ENCODE measurements at places on chromosomes 3 and 15.

GRCh38 chr3:79041621-79042020 lies 726.2 kb downstream of the ROBO1 start:
- DNase-seq = no peak

DNA sequence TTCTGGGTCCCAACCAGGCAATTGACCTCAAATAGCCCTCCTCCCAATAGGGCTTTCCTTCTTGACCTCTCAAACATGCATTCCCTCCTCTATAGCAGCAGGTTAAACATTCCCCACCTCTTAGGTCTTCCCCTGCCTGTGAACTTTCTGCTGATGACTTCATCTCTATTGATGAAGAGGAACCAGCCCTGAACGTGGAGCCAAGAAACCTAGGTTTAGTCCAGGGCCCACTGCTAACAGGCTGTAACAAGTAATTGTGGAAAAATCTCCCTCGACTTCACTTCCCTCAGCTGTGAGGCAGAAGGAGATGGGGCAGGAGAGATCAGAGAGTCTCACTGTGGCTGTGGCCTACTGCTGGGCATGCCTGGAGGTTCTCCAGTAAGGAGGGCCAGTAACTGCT lies 24.7 kb downstream of the ILDR1 start:
- no peak for DNase-seq

DNA sequence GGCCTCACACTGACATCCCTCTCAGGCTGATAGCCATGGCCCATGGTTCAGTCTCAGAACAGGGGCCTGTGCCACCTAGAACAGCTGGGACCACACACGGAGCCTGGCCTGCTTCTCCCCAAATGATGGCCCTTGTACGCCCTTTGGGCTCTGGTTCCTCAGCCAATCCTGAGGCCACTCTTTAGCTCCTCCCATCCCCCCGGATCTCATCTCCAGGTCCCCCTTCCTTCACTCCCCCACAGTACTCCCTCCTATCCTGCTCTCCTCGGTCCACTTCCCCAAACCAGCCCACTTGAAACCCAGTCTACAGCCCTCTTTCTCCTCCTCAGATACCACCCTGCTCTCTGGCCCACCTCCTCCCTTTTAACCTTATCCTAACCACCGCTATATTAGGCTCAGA lies 17.8 kb upstream of the ZFYVE19 start:
- DNase-seq = no peak

GRCh38 chr3:67832817-67833216 lies 178.4 kb upstream of the SUCLG2 start:
- DNase-seq = no peak

DNA sequence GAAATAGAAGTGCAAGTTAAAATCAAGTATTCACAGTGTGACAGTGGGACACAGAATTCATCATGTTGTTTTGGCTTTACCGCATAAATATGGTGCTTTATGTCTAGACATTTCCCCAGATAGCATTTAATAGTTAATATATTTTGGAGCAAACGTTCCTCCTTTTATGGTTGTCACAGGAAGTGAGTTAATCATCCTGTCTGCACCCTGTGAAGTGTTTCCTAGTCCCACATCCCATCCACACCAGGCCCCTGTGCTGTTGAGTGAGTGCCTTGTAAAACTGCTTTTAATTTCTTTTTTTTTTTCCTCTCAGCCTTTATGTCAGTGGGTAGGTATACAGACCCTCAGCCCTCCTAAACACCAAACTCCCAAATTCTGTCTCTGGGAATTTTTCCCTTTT lies 393.7 kb downstream of the FEZF2 start:
- DNase-seq = no peak

- DNase-seq = no peak
Measured at GRCh38 chr3:135766115-135766514, 199.4 kb upstream of the PPP2R3A start.

- no peak for DNase-seq
Measured at GRCh38 chr3:142886940-142887339, 1.9 kb downstream of the PCOLCE2 start.

GRCh38 chr3:136464502-136464901 lies 214.4 kb downstream of the PCCB start:
- no peak for DNase-seq

DNA sequence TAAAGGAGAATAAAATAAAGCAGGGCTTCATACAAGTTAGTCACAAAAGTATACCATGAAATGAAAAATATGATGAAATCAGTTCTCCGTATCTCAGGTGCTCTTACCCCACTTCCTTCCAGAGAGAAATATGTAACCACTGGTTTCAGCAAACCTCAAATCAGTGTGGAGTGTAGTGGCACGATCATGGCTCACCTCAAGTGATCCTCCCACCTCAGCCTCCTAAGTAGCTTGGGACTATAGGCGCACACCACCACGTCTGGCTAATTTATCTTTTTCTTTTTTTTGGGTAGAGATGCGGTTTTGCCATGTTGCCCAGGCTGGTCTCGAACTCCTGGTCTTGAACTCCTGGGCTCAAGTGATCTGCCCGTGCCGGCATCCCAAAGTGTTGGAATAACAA lies 24.2 kb downstream of the DENND4A start:
- DNase-seq = no peak

DNA sequence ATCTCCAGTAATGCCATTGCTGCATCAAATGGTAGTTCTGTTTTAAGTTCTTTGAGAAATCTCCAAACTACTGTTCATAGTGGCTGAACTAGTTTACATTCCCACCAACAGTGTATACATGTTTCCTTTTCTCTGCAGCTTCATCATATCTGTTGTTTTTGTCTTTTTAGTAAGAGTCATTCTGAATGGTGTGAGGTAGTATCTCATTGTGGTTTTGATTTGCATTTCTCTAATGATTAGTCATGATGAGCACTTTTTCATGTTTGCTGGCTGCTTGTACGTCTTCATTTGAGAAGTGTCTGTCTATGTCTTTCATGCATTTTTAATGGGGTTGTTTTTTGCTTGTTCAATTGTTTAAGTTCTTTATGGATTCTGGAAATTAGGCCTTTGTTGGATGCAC lies 10.2 kb upstream of the GCSAM start:
- DNase-seq = peak; percentile 61

- peak; percentile 24 for DNase-seq
Measured at GRCh38 chr15:77496715-77497109, 76.0 kb downstream of the HMG20A start.

DNA sequence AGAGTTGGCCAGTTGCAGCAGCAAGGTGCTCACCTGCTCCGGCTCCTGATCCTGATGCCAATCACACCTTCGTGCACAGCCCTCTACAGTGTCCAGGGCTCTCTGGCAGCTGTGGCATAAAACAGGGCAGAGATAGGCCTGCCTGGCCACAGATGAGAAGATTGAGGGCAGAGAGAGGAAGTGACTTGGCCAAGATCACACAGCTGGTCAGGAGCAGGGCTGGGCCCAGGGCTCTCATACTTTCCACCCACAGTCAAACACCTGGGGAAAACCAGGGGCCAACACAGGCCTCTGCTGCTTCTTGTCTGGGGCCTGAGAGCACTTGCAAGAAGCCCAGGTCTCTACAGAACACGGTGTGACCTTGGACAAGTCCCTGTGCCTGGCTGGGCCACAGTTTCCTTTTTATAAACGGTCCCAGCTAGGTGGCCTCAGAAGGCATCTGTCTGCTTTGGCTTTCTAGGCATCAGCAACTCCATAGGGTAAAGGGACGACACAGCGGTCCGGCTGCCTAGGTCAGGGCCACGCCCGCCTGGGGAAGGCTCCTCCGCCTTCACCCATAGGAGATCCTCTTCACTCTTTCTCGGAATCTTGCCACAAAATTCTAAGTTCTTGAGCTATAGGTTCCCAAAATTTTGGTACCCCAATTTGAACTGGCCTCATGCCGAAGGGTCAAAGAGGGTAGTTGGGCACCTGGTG lies 3.1 kb downstream of the ATP2B2 start:
- DNase-seq = no peak

- no peak for DNase-seq
Measured at GRCh38 chr15:70856884-70857561, 3.1 kb upstream of the LARP6 start.
